ENCODE measurements at places on chromosomes 7 and 10.

DNA sequence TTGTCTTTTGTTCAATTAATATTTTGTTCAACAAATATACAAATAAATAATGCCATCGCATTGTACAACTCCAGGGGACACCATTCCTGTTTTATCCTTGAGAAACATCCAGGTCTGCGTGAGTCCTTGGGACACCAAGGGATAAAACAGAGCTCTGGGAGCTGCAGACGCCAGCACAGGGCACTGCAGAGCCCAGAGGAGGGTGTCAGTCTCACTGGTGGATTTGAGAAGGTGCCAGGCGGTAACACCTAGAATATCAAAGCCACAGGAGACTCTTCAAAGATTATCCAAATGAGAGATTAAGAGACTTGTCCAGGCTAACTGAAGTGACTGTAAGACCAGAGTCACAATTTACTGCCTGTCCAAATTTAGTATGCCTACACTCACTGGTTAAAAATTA lies 55.3 kb downstream of the TEX36 start:
- DNase-seq: no peak

GRCh38 chr10:69403519-69403918 lies 13.2 kb downstream of the TACR2 start:
- peak; percentile 80 for DNase-seq

- DNase-seq: no peak
These were observed 2.6 kb upstream of the ZRANB1 start for GRCh38 chr10:124939290-124939689.

- no peak for DNase-seq
These were observed 166.8 kb upstream of the MAGI2 start for GRCh38 chr7:79620291-79620690.

DNA sequence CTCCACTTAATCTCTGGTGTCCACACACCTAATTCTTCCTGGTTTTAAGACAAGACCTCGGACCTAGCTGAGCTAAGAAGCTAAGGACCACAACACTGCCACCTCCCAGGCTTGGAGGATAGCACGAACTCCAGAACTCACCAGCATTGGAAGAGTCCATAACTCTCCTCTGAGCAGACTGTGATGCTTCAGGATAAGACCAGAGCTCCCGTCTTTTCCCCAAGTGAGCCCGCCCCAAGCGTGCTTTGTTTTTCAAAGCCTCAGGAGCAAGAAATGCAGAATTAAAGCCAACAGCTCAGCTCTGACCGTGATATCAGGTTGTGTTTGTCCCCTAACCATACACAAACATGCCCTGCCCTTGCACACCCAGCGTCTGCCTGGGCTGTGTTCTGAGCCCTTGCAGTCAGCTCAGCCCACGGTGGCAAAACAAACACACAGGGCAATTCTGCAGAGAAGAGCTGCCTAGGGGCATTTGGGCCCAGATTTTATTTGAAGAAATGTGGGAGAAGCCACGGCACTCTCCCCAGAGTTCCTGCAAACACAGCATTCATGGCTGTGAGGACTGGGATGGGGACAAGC lies 145.4 kb downstream of the WDR11 start:
- DNase-seq: no peak

- no peak for DNase-seq
These were observed 131.8 kb upstream of the TRIM24 start for GRCh38 chr7:138328215-138328614.

DNA sequence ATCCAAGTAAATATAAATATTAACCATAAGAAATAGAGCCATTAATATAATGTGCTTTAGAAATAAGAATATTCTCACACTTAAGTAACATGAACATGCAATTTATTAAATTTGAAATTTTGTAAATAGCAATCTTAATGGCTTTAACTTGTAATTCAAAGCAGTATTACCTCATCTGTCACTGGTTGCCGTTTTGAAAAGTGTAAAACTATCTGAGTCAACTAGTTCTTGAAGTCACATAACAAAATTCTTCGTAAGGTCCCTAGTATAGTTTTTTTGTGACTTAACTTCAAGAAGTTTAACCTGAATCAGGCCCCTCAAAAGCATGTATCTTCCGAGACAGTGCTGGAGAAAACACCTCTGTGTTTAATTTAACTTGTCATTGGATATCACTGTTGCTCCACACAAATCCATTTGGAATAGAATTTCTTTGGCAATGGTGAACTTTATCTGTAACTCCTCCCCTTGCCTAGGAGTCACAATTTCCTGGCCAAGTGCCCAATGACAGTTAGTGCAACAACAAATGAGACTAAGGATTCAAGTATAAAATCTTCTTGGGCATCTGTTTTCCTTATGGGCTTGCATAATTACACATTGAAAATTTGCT lies 47.1 kb downstream of the NT5C2 start:
- DNase-seq: peak; percentile 48

DNA sequence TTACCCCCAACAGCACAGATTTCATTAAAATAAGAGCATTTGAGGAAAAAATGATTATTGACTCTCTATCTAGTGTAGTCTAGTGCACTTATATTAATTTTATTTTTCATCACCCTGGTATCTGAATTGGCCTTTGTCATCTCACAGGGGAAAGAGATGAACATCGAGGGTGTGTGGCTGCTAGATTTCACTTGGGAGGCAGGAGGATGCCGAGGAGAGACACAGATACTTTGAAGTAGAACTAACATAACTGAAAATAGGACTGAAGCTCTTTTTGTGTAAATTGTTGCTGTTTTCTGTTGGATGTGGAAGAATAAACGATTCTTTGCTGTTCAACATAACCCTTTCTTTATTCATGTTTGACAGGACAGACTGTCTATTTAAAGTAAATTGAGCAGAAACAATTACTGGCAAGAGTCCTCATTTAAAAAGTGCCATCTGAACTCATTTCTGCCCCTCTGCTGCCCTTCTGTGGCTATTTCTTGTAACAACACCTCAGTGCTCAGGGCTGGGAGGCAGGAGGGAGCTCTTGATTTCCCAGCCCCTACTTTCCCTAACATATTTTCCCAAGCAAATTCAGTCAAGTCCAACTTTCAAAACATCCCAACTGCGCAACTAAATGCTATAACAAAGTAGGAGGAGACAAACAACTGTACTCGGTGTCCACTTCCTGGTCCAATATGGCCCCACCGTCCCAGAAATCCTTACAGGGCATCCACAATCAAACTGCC lies 15.6 kb downstream of the LYZL1 start:
- peak; percentile 75 for DNase-seq

DNA sequence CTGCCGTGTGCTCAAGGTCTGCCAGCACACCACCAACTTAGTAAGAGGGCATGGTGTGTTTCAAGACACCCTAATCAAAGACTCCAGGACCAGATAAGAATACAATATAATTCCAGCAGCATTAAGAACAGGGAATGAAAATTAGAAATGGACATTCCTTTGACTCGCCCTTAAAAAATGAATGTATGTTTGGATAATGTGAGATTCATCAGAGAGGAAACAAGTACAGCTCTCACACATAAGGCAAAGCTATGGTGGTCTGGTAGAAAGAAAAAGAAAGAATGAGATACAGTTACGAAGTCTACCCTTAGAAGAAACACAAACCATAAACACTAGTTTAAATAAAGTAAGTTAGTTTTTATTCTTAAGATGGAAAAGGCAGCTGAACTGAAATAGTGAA lies 174.8 kb upstream of the ANK3 start:
- no peak for DNase-seq

DNA sequence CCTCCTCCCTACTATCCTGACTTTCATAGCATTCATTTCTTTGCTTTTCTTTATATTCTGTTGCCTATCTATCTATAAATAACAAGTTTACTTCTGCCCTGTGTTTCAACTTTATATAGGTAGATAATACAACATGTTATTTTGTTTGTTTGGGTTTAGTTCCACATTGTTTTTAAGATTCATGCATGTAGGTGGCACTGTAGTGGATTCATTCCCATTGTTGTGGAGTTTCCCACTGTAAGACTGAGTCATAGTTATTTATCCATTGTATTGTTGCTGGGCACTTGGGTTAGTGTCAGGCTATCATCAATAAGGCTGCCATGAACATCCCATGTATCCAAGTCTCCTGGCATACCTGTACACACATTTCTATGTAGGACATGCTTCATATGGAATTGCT lies 127.7 kb downstream of the ARHGAP22 start:
- no peak for DNase-seq

DNA sequence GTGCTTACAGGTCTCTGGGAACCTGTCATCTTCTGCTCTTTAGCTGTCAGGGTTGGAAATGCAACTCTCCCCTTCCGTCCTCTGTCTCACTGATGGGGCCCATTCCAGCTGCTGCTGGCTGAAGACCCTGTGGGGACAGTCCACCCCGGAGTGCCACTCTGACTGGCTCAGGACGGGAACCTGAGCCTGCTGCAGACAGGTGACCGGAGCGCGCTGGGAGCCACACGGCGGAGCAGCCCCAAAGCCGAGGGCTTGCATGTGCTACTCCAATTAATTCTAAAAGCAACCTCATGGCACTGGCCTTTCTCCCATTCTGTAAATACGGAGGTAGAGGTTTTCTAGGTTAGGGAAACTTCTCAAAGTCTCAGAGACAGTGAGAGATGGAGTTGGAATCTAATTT lies 223.5 kb upstream of the PITRM1 start:
- DNase-seq: no peak

DNA sequence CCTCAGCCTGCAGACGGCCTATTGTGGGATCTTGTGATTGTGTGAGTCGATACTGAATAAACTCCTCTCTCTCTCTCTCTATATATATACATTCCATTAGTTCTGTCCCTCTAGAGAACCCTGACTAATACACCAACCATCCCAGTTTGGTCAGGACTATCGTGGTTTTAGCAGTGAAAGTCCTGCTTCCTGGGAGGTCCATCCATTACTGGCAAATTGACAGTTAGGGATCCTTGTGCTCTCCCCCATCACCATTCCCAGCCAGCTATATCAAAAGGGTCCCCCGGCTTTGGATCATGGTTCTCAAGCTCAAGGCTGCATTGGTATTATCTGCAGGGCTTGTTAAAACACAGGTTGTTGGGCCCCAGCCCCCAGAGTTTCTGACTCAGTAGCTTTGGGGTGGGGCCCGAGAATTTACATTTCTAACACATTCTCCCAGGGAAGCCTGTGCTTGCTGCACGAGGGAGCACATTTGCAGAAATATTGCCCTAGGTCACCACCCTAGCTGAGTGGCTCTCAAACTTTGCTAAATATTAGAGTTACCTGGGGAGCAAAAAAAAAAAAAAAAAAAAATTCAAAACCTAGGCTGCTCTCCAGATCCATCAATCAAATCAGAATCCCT lies 899.1 kb upstream of the AUTS2 start:
- no peak for DNase-seq

- no peak for DNase-seq
These were observed 421.7 kb downstream of the ATRNL1 start for GRCh38 chr10:115514895-115515294.

- DNase-seq: no peak
These were observed 44.5 kb downstream of the FGFBP3 start for GRCh38 chr10:91864744-91865143.

DNA sequence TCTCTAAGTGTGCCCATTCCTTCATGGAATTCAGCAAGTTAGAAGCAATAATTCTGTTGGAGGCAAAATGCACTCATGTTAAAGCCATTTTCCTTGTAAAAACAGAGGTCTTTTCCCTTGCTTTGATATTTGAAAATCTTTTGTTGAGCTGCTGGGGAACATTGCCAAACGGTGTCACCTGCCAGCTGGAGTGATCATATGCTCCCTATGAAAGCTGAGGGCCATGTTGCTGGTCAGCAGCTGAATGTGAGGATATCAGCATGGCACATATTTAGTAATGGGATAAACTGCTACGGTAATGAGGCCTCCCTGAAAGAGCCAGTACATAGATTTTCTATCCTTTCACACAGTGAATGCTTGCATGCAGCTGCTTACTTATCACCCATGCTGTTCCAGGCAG lies 224.3 kb downstream of the THSD7A start:
- DNase-seq: no peak

GRCh38 chr7:28596245-28596935 lies 184.1 kb downstream of the CREB5 start:
- no peak for DNase-seq

- DNase-seq: no peak
These were observed 12.4 kb upstream of the DDC start for GRCh38 chr7:50577569-50577968.

DNA sequence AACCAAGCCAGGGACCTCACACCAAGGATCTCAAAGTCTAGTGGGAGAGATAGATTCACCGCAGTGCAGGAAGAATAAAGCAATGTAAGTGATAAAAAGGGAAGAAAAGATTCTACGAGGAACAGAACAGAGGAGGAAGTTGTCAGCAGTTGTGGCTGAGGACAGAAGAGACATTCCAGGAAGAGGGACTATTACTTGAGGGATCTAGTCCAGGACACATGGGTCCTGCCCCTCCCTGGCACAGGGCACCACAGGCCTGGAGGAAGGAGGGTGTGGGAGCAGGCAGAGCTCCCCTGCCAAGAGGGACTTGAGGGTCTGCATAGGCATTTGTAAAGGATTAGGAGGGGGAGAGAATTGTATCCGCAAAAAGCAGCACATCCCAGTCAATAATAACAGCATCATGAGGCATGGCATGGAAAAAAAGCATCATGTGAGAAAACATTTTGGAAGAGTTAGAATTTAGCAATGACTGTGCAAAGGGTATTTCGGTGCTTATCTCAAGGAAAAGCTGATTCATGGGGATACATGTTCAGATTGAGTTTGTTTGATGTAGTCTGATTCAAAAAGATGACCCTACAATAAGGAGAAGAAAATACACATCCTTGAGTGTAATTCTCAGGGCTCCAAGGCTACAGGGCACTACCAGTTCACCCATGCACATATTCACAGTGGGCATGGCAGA lies 12.7 kb downstream of the C10orf71 start:
- no peak for DNase-seq

DNA sequence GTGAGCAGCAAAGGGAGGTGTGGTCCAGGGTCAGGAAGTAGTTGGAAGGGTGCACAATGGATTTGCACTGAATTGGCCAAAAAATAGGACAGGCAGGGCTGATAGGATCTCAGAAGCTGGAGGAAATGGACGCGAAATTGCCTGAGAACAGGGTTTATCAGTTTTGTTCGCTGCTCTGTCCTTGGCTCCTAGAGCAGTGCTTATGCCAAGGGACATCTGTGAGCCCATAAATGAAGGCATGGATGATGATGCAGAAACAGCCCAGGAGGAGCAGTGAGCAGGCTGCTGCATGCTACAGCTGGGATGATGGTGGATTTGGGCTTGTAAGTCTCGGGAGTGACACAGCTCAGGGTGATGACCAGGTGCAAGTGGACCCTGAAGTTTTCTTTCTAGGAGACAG lies 204.7 kb downstream of the PRPF18 start:
- no peak for DNase-seq

DNA sequence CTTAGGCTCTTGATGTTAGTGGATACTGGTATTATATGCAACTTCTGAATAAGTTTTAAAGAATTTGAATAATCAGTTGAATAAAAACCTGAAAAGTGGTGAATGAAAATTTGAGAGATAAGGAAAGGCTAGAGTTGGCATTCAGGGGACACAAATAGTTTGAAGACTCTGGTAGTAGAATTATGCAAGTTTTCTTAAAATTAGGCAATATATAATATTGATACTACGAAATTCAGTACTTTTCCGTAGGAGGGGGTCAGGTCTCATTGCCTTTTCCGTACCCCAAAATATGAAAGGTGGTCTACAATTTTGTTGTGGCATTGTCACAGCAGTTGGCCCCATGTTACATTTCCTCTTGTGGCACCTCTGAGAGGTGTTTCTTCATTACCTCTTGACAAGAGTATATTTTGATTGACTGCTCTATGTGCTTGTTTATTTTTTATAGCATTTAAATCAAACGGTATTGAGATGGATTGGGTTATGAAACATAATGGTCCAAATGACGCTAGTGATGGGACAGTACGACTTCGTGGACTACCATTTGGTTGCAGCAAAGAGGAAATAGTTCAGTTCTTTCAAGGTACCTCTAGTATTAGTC lies 4.1 kb upstream of the PBLD start:
- no peak for DNase-seq

Measured in AG08396 (cell line).